ENCODE measurements at places on chromosomes 16 and 17.

DNA sequence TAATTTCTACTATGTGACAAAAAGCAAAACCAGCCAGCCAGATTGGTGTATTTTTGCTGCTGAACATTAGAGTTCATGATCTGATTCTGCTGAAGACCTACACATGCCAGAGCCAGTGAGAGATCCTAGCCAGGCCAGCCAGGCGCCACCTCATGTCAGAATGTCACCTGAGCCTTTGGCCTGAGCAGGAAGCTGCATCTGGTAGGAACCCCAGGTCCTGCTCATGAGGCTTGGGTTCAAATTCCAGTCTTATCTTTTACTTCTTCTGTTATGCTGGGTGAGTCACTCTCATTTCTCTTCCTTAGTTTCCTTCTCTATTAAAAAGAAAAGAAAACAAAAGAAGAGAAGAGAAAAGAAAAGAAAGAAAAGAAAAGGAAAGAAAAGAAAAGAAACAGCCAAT lies 585.1 kb upstream of the CDH5 start:
- DNase-seq, result no peak

DNA sequence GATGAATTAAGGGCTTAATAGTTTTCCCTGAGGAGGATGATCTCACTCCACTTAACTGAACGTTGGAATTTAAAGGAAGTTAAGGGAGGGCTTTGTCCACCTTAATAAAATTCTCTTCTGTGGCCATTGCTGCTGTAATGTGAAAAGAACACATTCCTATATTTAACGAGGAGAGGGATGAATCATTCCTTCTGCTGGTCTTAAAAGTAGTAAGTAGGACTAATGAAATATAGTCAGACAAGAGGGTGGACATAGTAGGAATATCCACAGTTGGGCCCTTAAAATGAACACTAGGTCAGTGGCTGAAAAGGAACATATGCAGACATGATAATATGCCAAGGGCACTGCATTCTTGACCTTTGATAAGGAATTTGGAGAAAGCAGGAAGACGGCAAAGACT lies 405.6 kb downstream of the PMP22 start:
- DNase-seq, result no peak

DNA sequence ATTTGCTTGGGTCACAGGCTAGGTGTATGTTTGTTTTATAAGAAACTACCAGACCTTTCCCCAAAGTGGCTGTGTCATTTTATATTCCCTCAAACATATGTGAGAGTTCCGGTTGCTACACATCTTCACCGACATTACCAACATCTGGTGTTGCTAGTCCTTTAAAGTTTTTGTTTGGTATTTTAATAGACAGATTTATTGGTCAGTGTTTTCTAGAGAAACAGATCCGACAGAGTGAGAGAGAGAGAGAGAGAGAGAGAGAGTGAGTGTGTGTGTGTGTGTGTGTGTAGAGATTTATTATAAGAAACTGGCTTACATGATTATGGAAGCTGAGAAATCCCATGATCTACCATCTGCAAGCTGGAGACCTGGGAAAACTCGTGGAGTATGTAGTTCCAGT lies 31.0 kb downstream of the LDHD start:
- no peak for DNase-seq

DNA sequence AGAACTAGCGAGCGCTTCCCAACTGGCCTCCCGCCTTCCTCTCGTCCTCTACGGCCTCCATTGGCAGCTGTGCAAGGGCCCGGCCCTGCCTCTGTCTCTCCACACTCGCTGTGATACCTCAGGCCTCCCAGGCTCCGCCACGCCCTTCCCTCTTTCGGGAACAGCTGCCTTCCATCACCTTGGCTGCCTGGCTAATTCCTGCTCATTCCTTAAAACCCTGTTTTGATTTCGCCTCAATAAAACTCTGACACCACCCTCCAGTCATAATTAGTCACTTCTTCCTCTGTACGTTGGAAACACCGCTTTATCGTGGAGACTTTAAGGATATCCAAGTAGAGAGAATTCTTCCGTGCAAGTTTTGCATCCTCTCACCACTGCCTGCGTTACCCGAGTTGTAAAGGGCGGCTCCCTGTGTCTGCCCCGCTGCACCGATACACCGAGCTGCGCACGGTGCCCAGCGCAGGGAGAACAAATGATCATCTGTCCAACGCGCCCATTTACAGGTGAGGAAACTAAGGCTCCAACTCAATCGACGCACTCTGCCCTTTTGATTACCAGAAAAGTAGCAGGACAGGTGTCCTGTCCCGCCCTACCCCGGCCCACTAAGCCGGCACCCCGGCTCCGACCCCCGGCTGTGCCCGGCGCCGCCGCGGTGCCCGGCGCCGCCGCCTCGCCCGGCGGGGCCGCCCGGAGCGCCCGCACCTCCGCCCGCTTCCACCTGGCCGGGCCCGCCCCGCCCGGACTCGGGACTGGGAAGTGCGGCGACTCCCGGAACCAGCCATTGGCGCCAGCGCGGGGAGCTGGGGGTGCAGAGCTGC lies 139.7 kb downstream of the SEC14L1 start:
- DNase-seq, result peak; percentile 20

DNA sequence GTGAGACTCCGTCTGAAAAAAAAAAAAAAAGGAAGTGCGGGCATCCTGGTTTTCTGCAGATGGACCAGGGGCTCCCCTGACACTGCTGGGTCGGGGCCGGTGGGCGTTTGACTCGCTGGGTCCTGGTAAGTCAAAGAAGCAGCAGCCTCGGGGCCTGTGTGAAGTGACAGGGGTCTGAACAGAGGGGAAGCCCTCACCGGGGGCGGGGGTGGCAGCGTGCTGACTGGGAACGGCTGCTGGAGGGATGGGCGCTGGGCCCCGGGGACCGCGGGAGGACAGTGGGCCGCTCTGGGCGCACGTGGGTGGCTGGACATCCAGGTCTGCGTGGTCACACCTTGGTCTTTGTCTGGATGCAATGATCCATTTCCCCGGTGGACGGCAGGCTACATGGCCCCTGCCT lies 8.2 kb downstream of the GALNS start:
- DNase-seq, result no peak

DNA sequence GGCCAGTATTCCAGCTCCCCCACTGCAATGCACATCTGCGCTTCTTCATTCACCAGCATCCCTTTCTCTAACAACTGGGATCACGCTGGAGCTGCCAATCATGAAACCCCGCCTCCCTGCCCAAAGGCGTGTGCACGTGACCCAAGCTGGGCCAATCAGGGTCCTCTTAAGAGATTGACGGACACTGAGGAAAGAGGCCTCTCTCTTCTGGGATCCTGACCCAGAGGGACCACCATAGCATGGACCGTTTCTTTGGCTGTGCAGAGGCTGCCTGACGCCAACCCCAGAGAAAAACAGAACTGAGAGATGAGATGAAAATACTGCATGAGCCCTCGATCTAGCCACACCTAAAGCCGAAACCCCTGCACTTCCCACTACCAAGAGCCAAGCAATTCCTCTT lies 32.0 kb downstream of the COTL1 start:
- DNase-seq, result no peak

DNA sequence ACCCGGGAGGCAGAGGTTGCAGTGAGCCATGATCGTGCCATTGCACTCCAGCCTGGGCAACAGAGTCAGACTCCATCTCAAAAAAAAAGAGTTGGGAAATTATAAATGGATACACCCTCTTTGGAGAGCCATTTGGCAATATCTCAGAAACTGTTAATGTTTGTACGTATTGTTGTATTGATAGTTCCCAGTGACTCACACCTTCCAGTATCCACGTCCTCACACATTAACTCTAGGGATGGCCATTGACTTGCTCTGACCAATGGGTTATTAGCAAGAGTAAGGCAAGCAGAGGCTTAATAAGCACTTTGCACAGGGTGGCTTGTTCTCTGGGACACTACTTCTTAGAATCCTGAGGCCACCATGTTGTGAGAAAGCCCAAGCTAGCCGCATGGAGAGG lies 107.6 kb upstream of the LHX1 start:
- no peak for DNase-seq

DNA sequence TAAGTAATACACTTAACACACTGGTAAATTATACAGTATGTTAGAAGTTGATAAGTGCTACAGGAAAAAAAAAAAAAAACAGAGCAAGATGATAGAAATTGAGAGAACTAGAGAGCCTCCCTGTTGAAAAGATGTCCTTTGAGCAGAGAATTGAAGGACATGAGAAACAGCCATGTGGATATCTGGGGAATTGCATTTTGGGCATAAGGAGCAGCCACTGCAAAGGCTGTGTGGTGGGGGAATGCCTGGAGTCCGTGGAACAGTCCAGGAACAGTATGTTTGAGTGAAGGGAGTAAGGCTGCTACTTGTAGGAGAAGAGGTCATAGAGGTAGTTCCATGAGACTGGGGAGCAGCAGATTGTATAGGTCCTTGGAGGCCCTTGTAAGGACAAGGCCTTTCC lies 178.4 kb downstream of the FTO start:
- no peak for DNase-seq

DNA sequence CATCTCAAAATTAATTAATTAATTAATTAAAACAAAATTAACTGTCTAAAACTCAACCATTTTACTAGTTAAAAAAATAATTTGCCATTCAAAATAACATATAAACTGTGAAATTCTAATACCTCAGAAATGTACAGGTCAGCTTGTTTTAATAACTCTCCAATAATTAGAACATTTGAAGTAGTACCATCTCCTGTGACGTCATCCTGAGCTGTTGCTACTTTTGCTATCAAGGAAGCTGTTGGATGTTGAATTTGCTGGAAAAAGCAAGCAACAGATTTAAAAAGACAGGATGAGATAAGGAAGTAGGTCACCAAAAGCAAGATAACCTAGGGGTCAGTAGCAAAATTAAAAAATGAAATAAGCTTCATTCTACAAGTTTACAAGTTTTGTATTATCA lies 2.8 kb downstream of the CCT6B start:
- DNase-seq, result no peak

DNA sequence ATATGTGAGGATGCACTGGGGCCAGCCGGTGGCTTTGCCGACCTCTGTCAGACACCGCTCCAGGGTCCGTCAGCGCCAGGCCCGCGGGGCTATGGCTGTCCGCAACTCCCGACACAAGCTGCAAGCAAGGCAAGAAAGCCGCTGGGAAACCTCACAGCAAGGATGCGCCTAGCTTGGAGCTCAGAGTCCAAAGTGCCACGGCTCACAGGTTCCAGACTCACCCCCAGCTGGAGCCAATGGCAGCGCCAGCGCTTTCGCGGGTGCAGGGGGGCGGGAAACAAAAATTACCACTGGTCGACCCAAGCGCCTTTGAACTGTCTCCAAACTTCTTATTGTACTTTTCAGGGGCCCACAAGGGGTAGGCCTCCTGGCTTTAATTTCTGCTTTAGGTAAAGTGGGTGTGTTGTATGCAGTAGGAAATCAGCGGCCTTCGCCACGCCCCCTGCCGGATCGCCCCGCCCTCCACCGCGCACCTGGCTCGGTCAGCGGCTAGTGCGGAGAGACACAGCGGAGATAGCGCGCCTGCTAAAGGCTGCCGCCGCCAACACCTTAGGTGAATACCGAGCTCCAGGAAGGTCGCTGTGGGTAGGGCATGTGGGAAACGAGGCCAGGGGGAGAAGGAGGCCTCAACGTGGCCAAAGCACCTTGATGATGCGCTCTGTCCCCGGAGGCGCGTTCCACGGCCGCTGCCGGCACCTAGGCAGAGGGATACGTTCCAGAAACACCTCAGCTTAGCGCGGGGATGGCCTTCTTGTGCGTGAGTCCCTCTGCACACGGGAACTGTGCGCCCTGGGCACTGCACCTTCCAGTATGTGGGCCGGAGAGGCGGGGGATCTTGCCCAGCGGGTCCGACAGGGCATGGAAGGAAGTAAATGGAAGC lies 61.0 kb upstream of the RBL2 start:
- DNase-seq, result no peak

- no peak for DNase-seq
These were observed 214.3 kb downstream of the IRX3 start for GRCh38 chr16:54072237-54072636.

- no peak for DNase-seq
These were observed 45.0 kb downstream of the USP31 start for GRCh38 chr16:23104032-23104955.

- no peak for DNase-seq
These were observed 15.5 kb downstream of the TK2 start for GRCh38 chr16:66534376-66534799.

DNA sequence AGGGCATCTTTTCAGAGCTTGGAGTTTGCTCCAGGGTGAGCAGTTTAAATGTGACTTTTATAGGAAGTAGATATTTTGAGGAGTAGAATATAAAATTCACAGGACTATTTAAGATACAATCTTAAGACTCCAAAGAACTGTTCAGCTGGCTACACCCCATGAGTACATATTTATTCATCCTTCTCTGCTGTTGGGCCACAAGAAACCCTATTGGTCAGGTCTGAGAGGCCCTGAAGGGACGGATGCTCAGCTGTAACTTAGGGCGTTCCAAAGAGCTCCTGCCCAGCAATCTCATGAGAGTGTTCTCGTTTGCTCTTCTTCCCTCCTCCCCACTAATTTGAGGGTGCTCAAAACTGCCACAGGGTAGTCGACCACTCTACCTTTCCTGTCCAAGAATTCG lies 7.3 kb downstream of the ST6GALNAC2 start:
- no peak for DNase-seq

GRCh38 chr17:17666111-17666714 lies 15.0 kb upstream of the RAI1 start:
- DNase-seq, result no peak

GRCh38 chr16:53509906-53510703 lies 7.1 kb upstream of the AKTIP start:
- no peak for DNase-seq

DNA sequence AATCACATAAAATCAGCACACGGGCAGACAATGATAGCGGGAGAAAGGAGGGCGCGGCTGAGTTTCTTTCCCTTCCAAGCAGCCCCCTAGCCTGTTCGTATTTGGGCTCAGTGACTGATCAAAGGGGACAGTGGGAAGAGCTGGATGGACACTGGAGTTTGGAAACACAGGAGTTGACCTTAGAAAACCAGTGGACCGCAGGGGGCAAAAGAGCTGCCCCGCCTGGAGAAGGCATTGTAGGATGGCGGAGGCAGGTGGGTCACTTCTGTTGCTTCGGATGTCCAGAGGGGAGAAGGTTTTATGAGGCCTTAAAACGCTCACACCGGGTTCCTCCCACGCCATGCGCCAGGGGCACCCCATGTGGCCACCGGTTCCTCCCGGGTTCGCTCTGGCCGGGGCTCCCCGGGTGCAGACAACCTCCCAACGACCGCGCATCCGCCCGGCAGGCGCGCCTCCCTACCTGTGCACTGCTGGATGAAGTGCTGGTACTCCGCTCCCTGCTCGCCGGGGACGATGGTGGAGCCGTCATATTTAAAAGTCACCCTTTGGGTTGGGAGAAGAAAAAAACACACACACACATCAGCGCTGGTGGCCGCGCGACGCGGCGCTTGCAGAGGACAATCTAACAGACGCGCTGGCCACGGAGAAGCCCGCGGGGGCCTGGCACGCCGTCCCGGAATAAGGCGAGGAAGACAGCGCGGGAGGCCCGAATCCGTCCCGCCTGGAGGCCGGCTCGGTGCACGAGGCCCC lies 662 bp downstream of the COTL1 start:
- peak; percentile 4 for DNase-seq

GRCh38 chr17:11598274-11599221 lies at the start of gene DNAH9:
TSS of gene DNAH9 (plus strand) at chr17:11598470. CDS start at chr17:11598499, 29 bp downstream.
- DNase-seq, result peak; percentile 90

- no peak for DNase-seq
These were observed 58.8 kb downstream of the GAS7 start for GRCh38 chr17:10139577-10139976.

- no peak for DNase-seq
These were observed 371.9 kb downstream of the HS3ST3B1 start for GRCh38 chr17:14672830-14673229.

All from NCI-H748 treated with DMSO at 0.1 percent for 48 hours (cell line).